ENCODE measurements at places on chromosomes 2 and 18. TPM values are rescaled to one million over a fixed set of nuclear protein-coding genes. Genes with fewer than 3 reads are reported as not detected.

GRCh38 chr2:12507295-12507694, 209.4 kb upstream of the TRIB2 start:
- no peak for DNase-seq

GRCh38 chr18:77980275-77980674, 730.6 kb downstream of the GALR1 start:
- no peak for DNase-seq

- DNase-seq, result peak; percentile 70
Measured at GRCh38 chr2:203786549-203787351, 80.3 kb downstream of the CD28 start.

GRCh38 chr2:128327180-128327964, 8.7 kb upstream of the HS6ST1 start:
- DNase-seq, result no peak

DNA sequence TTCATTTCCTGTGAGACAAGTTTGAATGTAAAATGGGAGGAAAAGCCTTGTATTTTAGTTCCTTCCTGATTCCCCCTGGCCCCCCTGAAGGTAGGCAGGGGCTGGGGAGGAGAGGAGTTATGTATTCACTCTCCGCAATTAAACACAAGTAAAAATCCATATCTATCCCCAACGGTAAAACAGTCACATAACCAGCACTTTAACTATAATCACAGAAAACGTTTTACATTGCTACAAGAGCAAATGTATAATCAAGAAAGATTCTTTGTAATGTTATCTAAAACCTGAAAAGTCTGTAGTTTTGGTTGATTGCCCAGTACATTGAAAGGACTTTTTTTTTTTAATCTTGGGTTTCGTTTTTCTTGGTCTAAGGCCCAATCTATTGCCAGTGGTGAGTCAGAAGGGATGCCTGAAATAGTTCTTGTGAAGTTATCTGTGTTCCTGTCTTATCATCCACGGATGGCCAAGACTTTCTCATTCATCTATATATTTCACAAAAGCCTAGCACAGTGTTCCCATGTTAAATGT, 34.5 kb upstream of the CCNYL1 start:
- no peak for DNase-seq

- DNase-seq, result no peak
Measured at GRCh38 chr2:83238111-83238510, 1221.0 kb downstream of the SUCLG1 start.

DNA sequence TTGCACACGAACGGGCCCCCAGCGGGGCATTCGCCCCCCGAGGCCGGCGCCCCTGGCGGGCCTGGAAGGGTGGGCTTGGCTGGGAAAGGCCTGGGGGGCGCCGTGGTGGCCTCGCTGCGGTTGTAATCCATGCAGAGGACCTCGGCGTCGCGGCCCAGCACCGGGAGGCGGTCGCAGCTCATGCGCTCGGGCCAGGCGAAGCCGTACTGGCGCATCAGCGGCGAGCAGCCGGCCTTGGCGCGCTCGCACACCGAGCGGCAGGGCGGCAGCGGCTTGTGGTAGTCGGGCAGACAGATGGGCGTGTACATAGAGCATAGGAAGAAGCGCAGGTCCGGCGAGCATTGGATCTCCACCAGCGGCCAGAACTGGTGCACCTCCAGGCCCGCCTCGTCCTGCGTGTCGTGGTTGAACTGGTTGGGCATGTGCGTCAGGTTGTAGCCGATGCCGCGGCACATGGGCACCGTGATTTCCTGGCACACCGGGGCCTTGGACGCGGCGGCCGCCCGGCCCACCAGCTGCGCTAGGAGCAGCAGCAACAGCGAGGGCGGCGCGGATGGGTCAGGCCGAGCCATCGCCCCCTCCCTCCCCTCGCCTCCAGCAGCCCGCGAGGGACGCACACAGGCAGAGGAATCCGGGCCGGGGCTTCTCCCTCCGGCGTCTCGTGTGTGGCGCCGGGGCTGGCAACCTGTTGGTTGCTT, 1.4 kb downstream of the FZD5 start:
- DNase-seq, result peak; percentile 40

DNA sequence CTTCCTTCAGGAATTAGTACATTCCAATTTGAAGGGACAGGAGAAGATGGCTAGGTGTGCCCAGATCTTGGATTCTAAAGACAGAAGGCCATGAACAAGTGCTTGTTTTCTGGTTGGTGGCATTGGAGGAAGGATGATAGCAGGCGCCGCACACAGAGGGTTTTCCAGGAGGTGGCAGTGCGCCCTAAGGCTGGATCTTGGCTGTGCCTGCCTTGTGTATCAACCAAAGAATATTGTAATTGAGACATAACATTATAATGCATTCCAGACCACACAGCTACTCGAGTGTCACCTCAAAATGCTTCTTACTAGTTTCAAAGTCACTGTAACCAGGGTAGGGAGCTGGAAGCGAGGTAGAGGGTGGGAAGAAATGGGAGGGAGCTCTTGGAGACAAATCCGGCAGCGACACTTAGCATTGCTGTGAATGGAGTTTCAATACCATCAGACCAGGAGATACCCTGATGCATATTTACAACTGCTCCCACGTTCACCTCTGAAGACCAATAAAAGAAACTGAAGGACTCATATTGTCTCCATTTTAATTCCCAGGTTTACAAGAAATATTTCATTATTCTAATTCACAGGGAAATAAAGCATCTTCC, 42.5 kb downstream of the CPO start:
- DNase-seq, result peak; percentile 95

GRCh38 chr2:24085200-24085489, 511 bp upstream of the TP53I3 start:
- no peak for DNase-seq

- DNase-seq, result no peak
Measured at GRCh38 chr18:48643262-48643661, 104.4 kb downstream of the CTIF start.

GRCh38 chr2:72788756-72789155, 37.1 kb downstream of the EXOC6B start:
- DNase-seq, result no peak

- no peak for DNase-seq
Measured at GRCh38 chr2:195458936-195459335, 198.1 kb upstream of the SLC39A10 start.

- DNase-seq, result no peak
Measured at GRCh38 chr18:3410273-3410672, 39.7 kb upstream of the TGIF1 start.

DNA sequence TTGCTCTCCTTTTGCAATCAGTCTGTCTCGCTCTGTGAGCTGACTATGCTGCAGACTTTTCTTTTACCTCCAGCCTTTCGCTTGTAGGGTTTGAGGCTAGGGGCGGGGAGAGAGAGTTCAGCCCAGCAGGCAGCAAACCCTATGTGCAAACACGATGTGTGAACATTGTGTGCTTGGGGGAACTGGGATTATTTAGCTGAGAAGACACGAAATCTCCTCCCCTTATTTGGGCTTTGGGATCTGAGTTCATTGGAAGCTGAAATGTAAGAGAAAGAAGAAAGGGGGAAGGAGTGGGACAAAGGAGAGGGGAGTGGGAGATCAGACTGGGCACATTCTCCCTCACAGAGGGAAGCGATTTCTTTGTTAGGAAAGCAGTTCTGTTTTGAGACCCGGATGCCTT, 189.6 kb upstream of the TNP1 start:
- DNase-seq, result peak; percentile 55

DNA sequence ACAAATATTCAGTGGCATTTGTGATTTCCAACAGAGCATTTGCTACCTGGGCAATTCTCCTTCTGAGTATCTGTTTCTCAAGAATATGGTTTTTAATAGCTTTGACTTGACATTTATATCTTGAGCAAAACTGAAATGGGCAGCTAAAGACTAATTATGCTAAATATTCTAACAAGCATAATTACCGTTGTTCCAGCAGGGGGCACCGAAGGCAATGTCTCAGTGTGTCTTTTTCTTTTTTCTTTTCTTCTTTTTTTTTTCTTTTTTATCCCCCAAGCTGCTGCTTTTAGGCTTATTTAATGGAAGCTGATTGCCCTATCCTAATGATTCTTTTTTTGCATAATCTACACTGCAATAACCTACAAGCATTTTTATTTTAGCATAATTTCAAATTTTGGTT, 138.9 kb upstream of the NABP1 start:
- peak; percentile 57 for DNase-seq

- no peak for DNase-seq
Measured at GRCh38 chr2:73897240-73897583, 4.4 kb downstream of the ACTG2 start.

DNA sequence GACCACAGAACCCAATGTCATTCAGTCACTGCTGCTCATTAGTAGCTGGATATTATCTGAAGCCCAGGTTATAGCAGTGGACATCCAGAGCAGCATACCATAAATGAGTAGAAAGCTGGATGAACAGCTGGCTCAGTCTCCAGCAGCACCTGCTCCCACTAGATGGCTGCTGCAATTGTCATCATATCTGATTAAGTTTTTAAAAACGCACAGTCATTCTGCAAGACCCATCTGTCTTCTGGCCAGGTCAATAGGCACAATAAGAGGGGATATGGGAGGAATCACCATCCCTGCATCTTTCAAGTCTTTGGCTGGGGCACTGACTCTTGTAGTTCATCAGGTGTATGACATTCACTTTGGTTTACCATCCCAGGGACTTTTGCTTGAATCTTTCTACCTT, 55.1 kb upstream of the XDH start:
- DNase-seq, result no peak

DNA sequence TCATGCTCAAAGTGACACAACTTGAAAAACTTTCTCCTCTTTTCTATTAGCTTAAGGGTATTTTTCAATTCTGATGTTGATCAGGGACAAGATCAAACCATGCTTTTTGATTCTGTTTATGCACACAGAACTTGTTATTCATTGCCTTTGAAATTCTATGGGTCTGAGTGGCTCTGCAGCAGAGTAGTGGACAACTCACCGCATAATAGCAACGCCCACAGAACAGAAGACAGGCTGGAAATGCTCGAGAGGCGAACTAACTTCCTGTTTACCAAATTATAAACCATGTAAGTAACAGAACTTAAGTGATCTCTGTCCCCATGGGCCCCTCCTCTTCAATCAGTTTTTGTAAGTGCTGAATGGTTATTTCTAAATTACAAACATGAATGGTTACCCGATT, 131.2 kb downstream of the CBLN2 start:
- no peak for DNase-seq

DNA sequence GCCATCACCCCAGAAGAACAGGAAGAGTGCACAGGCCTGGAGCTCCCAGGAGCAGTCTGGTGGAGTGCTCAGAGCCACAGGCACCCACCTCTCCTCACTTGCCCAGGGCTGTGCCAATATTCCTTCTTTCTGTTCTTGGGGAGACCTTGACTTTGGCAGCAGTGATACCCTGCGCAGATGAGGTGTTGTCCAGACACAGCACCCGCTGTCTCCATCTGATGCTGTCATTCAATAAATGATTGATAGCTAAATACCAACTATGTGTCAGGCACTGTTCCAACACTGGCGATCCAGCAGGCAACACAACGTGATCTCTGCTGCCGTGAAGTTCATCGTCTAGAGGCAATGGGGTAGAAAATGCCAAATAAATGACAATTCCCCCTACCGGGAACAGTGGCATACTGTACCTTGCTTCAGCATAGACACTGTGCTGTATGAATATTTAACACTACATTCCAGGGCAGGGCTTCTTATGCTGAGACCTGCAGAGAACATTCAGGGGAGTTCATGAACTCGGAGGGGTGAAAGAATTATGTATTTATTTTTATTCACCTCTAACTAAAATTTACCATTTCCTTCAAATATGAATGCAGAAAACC, 320.5 kb upstream of the NCKAP5 start:
- peak; percentile 10 for DNase-seq

DNA sequence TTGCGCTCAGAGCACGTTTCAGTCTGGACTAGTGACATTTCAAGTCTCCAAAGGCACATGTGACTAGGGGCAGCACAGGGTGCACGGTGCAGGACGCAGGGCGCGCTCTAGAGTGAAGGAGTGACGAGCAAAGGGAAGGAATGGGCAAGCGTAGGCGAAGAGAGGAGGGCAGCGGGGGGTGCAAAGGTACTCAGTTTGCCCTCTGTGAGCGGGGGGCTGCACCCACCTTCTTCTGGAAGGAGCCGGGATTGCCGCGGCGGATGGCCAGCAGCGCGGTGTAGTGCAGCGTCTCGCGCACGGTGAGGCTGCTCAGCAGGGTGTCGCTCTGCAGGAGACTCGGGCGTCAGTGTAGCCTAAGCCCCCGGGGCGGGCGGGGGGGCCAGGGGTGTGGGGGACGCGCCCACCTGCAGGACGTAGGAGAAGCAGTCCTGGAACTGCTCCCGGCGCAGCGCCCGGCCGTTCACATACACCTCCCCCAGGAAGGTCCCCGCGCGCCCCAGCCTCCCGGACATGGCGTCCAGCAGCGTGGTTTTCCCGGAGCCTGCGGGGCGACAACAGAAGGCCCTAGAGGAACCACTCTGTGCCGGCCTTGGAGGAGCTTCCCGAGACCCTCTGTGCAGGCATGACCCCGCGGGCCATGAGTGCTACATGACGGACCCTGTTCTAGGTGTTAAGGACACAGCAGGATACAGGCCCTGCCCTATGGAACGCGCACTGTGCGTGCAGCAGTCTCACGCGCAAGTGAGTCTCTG, 6.9 kb downstream of the ABCG5 start:
- DNase-seq, result peak; percentile 30

DNA sequence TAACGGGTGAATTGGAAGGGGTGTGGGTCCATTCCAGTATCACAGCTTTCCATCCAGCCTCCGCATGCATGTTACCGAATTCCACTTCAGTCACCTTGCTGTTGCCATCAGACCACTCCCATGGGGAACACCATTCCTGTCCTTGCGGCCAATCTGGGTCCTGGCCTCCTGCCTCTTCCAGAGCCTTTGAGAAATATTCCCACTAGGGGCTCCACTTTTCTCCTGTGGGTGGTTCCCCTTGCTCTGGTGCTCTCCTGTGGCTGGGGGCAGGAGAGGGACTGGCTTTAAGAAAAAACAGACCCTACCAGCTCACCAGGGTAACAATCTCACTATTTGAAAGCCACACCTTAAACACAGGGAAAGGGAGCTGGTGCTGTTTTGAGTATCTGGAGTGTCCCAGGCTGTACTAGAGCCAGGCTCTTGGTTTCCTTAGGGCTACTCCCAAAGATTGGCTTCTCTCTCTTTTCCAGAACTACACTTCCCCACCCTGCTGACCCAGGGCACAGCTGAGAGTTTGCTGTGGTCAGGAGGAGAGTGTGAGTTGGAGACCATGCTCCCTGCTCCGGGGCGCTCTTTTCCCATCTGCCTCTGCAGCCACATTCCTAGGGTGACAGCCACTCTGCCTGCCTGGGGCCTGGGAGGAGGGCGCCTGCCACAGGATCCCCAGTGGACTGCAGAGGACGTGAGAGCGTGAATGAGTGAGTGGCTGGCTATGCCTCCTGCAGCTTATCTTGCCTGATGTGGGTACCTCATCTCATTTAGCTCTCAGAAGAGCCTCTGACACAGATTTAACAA, 460.8 kb upstream of the HS6ST1 start:
- no peak for DNase-seq

GRCh38 chr18:74499633-74500032, 3.5 kb downstream of the CNDP2 start:
- DNase-seq, result no peak

Gene IL36B
- not detected for polyA plus RNA-seq

Gene HAAO
- polyA plus RNA-seq, result 2.2 TPM

Gene GKN2
- polyA plus RNA-seq, result not detected

Gene TMEM163
- polyA plus RNA-seq, result 21.4 TPM

Gene APOB
- 0.07 TPM for polyA plus RNA-seq

Gene USP14
- polyA plus RNA-seq, result 29.4 TPM

Gene LNPK
- 7.0 TPM for polyA plus RNA-seq

Gene SOCS6
- 3.3 TPM for polyA plus RNA-seq

Gene GAL3ST2
- not detected for polyA plus RNA-seq

Gene RNASEH1
- 15.4 TPM for polyA plus RNA-seq

Gene NEU4
- 4.4 TPM for polyA plus RNA-seq

Data from brain (organoid and tissue), 16 donors.